ENCODE measurements at places on chromosomes 12 and 14. TPM values are rescaled to one million over a fixed set of nuclear protein-coding genes. Genes with fewer than 3 reads are reported as not detected.

The PZP gene
- total RNA-seq = not detected

DNA sequence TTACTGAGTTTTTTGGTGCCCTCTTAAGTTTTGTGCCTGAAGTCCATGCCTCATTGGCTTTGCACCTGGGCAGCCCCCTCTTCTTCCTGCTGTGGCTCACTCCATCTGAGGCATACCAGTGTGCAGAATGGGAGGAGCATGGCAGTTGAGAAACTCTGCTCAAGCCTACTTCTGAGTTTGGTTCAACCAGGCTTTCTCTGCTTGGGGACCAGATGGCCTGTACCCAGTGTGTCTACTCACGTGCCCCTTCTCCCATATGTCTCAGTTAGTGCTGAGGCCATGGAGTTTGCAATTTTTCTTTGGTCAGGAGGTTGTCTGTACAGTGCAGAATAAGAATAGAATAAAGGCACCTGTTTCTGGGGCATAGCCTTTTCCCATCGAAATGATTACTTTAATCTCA is 383.3 kb upstream of the DDHD1 start:
- no peak for DNase-seq

The CEP290 gene
- 13.6 TPM for total RNA-seq

The VRTN gene
- not detected for total RNA-seq

The AKAP3 gene
- total RNA-seq = 4.1 TPM

- no peak for DNase-seq
These were observed 72.4 kb downstream of the RASSF3 start for GRCh38 chr12:64682572-64683277.

The RGS6 gene
- total RNA-seq = 0.08 TPM

The GPX2 gene
- total RNA-seq = not detected

GRCh38 chr12:42696406-42697149 is 107.0 kb upstream of the PRICKLE1 start:
- no peak for DNase-seq
